ENCODE measurements at places on chromosomes 13 and 19.

- no peak for DNase-seq
Measured at GRCh38 chr13:76271728-76272232, 614.4 kb downstream of the KCTD12 start.

DNA sequence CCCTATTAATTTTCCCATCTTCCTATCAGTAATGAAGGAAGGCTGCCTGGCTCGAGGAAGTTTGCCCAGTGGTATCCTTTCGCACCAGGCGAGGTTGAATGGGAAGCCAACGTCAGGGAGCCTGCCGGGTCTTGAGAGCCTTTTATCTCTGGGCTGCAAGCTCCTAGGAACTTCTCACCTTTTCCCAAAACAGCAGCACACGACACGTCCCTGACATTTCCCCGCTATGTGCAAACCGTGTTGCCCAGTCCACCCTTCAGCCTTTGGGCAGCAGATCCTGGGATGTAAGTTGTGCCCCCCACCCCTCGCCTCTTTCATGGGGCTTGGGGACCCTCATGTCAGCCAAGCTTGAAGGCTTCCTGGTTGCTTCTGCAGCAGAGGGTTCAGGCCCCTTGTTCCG lies 179.1 kb downstream of the ZNF536 start:
- no peak for DNase-seq

DNA sequence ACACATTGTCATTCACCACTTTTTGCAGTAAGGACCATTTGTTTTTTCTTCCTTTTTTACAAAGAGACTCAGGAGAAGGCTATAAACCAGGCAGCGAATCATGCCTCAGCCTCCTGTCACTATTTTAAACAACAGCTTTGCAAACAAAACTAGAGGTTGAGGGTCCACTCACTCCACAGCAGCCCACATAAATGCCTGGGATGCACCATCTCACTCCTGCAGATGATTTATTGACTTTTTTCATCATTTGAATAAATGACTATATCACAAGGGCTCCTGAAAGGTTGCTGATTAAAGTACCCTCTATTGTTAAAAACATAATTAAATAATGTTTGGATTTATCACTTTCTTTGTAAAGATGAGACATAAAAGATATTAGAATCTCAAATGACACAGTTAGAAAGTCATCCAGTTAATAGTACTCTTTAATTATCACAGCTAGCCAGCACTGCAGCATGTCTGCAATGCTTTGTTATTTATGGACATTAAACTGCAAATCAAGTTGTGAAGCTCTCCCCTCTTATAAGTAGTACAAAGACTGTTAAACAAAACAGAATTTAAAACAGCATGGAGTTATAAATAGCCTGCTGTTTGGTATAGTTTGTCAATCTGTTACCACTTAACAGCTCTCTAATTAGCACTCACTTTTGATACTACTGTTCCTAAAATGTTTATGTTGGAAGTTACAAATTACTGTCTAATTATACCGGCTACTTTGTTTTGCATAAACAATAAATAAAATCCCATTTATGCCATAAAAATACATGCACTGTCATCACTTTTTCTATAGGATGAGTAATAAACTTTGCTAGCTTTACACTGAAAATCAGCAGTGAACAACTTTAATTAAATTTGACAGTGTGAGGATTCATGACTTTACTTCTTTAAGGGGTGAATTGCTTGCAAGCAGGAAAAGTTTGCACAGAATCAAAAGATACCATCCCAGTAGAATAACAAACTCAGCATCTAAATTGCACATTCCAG lies 853.2 kb downstream of the UQCRFS1 start:
- no peak for DNase-seq

- DNase-seq: no peak
Measured at GRCh38 chr19:56103027-56103614, 18.0 kb downstream of the ZNF787 start.

DNA sequence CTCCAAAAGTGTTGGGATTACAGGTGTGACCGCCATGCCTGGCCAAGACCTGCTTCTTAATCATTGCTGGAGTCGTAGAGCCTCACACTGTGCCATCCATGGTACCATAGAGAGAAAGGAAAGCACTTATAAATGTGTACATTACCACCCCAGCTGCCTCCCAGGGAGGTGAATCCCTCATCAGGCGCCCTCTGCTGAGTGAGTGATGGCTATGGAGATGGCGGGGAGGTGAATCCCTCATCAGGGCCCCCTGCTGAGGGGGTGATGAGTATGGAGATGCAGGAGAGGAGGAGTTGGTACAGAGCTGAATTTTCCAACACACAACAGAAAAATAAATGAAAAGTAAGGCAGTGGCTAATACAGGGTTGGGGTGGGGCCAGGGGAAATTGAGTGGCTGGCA lies 263.4 kb downstream of the UQCRFS1 start:
- no peak for DNase-seq

DNA sequence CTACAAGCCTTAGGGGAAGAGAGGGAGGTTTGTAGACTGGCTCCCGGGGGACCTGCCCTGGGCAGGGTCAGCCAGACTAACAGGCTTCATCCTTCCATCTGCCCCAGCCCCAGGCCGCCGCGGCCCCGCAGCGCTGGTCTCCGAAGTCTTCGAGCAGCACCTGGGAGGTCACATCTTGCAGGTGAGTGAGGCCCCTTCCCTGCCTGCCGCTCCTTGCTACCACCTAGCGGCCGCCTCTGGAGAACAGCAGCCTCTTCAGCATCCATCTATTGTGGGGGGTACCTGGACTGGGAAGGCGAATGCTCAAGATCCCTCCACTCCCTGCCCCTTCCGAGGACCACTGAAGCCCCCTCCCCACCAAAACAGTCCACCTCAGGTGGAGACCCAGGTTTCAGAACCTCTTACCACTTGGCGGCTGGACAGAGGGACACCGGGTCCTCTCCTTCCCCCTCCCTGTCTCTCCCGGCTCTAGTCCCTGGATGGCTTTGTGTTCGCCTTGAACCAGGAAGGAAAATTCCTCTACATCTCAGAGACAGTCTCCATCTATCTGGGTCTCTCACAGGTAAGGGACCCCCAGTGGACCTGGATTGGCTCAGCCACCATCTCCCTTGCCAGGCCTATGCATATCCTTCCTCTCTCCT lies 12.7 kb downstream of the NPAS1 start:
- DNase-seq: no peak

- no peak for DNase-seq
Measured at GRCh38 chr13:75813323-75813722, 177.2 kb downstream of the LMO7 start.

- no peak for DNase-seq
Measured at GRCh38 chr13:46154136-46154801, 27.7 kb downstream of the LCP1 start.

DNA sequence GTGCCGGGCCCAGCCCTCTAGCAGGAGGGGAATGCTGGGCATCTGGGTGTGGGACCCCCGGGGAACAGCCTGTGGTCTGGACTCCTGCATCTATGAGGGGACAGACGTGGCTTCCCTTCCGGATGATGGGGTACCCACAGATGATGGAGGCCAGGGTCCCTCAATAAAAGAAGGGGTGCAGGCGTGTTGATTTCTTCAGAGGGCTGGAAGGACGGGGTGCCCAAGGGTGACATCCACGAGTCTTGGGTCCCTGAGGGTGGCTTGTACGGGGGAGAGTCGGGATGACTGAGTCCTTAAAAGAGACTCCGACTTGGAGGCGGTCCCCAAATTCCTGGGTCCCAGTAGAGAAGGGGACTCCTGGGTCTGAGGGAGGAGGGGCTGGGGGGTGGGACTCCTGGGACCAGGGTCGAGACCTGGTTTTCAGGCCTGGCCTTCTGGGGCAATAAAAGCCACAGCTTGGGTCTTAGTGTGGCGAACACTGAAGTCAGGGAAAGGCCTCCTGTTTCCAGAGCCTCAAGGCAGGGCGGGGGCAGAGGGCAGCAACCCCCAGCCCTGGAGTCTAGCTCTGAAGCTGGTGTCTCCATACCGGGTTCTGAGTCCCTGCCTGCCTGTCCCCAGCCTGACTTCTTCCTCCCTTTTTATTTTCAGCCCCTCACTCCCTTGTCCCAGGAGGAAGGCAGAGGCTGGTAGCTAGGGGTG lies 459 bp upstream of the GRIN2D start:
- DNase-seq: no peak

Measured in kidney glomerular epithelial cell (primary cell).